ENCODE measurements at places on chromosomes 2 and 18.

GRCh38 chr2:1268034-1268433 is 145.2 kb upstream of the TPO start:
- DNase-seq: no peak

DNA sequence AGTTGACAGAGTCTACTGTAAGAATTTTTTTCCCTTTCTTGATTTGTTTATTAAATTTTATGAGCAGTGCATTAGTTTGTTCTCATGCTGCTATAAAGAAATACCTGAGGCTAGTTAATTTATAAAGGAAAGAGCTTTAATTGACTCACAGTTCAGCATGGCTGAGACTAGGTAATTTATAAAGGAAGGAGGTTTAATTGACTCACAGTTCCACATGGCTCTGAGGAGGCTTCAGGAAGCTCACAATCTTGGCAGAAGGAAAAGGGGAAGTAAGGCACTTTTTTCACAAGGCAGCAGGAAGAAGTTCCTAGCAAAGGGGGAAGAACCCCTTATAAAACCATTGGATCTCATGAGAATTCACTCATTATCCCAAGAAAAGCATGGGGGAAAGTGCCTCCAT is 191.4 kb upstream of the VRK2 start:
- DNase-seq: no peak

GRCh38 chr2:17933256-17933655 is 54.8 kb downstream of the KCNS3 start:
- no peak for DNase-seq

DNA sequence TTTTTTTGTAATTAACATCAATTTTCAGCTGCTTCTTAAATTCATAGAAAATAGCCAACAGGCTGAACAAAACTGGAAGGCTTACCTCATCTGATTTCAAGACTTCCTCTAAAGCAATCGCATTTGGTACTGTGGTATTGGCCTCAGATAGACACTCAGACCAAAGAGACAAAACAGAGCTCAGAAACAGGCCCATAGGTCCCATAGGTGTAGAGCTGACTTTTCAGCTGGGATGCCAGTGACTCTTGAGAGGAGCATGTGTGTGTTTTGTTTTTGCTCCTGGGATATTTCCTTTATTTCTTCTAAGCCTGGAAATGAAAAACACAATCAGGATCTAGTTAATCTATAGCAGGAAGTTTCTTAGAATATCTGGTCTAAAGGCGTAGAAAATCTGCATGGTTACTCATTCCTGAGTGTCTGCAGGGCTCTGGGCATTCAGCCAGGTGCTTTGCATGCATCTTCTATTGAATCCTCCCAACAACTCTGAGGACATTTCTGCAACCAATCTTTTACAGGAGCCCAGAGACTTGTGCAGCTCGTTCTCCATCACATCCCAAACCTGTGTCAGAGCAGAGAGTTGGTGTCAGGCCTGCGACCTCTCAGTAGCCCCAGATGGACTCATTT is 190.8 kb downstream of the RTP5 start:
- no peak for DNase-seq

DNA sequence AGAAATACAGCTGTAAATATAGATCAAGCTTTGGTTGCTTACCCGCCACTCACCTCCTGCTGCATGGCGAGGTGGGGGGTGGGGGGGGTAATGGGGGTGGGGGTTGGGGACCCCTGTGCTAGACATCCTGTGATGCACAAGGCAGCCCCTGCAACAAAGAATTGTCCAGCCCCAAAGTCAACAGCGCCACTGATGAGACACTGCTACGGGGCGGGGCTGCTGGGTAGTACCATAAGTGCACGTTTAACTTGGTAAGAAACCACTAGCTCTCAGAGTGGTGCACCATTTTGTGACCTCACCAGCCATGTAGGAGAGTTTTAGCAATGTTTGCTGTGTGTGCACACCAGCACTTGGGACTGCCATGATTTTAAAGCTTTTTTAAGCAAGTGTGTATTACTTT is 40.3 kb downstream of the SNORC start:
- DNase-seq: no peak

DNA sequence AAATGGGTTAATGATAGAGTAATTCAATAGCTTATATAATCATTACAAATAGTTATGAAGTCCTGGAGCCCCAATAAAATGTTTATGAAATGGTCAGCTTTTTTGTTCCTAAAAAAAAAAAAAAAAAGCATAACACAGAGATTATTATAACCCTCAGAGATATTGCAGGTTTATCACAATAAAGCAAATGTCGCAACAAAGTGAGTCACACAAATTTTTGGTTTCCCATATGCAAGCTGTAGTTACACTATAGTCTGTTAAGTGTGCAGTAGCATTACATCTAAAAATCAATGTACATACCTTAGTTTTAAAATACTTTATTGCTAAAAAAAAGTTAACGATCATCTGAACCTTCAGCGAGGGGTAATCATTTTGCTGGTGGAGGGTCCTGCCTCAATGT is 20.0 kb downstream of the WDFY1 start:
- no peak for DNase-seq

GRCh38 chr2:38997781-38998180 is 108.1 kb downstream of the ARHGEF33 start:
- DNase-seq: no peak

DNA sequence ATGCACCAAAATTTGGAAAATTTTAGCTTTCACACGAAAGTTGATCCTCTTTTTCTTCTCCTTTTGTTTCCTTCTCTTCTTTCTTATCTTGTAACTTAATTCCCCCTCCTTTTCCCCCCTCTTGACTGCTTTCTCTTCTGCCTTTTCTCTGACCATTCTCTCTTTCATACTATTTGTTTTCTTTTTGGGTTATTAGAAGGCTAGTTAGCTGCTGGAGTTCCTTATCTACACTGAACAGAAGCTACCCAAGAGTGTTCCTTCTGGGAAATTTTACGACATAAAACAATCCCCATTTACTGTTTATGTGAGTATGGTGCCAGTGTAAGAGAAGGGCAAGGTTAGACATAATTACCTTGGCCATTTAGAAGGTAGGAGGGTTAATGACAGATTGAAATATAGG is 218.4 kb upstream of the DTNA start:
- DNase-seq: no peak

DNA sequence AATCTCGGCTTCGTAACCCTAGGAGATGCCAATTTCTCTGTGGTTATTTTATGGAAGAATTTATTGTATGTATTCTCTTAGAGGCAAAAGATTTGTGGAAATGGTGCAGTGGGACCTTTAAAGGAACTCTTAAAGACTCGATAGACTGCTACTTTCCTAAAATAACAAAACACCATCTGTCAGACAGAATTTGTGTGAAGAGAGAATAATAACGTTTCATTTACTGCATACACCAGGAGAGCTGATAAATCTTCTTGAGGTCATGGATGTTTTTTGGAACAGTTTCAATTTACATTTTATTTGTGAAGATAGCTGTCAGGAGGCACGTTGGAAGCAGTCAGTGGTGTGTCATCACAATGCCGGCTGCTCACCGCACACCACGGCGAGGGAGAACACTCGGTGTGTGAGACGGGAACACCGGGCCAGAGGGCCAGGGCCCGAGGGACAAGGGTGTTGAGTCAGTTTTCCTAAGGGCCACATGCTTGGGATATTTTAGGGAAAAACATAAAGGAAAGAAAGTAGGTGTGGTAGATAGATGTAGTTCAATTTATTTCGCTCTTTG is 1681.0 kb upstream of the DDX18 start:
- no peak for DNase-seq

DNA sequence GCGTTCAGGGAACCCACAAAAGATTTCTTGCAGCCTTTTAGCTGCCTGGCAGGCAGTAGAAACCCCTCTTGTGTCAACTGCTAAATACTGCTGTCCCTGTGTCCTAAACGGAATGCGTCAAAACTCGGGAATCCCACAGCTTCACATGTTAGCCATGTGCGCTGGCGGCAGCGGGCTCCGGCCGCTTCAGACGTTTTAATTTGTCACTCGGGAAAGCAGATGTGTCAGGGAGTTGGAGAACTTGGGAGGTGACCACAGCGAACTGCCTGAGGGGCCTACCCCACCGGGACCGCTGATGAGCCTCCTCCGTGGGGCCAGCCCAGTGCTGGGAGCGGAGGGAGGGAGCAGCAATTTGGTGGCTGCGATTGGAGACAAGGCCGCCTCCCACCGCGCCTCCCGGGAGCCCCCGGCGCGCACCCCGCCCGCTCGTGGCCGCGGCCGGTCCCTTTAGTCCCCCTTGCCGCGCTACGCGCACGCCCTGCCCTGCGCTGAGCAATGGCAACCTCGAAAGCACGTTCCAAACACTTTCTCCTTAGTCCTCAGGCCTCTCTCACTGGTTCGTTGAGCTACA is 146.1 kb upstream of the SATB2 start:
- DNase-seq: no peak

DNA sequence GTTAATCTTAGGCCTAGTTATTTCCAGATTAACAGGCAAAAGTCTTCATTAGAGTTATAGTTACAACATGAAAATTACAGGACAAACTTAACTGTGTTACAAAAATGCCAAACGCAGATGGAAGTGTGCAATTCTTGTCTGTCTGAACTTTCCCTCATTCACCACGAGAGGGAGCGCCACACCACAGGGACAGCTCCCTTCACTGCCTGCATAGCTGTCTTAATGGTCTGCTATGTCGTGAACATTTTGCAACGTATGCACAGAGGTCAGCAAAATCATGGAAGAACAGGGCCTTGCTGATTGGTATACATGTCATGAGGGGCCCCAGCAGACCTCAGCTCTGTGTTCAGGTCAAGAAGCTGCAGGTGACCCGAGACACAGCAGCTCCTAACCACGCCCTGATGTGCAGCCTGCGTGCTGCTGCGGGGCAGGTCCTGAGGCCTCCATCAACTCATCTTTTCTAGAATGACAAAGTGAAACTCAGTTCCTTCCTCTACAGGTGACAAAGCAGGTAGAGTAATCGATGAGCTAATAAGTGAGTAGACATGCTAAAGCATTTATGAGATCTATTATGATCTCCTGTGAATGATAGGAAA is 78.8 kb upstream of the ATP8B1 start:
- DNase-seq: no peak

DNA sequence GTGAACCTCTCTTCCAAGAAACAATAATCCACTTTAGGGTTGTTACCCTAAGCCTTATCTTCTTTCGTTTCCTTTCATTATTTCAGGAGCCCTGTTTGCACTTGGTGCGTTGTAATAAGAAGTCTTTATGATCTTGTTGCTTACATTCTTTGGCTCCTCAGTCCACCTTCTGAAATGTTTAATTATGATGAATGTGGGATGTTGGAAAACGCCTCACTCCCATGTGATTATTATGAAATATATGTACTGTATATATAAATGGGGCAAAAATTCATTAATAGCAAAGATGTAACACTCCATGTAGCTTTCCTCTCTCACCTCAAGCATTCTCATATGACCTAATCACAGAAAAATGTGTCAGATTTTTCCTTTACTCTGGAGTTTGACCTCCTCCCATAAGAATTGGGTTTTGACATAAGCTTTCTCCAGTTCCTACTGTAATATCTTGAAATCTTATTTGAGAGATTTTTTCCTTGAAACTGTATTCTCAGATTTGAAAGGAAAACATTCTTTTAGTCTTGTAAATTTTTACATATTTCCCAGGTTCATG is 397.2 kb upstream of the FANCL start:
- no peak for DNase-seq

- no peak for DNase-seq
These were observed 217.7 kb downstream of the LRRTM1 start for GRCh38 chr2:80086831-80087230.

- DNase-seq: no peak
These were observed 53.9 kb downstream of the NGEF start for GRCh38 chr2:232959139-232959538.

GRCh38 chr2:75634945-75635344 is 11.6 kb upstream of the MRPL19 start:
- no peak for DNase-seq

DNA sequence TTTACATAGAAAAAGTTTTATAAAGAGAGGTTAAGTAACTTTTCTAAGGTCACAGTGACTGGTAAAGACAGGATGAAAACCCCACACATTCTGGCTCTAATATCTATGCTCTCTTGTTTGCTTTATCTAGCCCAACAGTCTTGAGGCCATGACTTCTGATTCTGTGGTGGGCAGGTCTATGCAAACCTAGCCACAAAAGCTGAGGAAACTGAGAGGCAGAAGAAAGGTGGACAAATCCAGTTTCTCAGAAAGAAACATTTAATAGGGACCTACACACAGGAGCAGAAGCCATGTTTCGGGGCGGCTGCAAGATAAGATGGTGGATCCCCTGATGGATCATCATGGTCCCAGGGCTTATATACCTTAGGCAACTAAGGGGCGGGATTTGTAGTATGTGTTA is 21.8 kb downstream of the HSPD1 start:
- DNase-seq: no peak

DNA sequence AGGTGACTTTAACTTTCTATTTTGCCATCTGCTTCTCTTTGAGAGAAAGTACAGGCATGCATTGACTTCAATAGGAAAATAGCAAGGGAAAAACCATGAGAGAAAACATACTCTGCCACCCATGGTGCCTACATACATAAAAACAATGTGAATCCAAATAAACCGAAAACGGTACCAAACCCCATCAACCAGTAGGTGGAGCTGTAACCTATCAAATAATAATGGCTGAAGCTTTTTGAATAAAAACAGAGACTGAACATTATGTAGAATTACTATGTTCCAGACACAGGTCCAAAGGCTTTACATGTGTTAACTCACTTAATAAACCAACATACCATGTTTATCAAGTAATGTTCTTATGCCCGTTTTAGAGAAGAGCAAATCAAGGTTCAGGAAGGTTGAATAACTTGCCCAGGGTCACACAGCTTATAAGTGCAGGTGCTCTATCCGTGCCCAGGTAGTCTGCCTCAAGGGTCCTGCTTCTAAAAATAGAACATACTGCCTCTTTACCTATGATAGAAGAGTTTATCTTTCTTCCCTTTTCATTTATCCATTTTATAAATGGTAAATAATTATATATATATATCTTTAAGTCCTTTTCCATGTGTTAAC is 293.9 kb upstream of the SYT4 start:
- no peak for DNase-seq

DNA sequence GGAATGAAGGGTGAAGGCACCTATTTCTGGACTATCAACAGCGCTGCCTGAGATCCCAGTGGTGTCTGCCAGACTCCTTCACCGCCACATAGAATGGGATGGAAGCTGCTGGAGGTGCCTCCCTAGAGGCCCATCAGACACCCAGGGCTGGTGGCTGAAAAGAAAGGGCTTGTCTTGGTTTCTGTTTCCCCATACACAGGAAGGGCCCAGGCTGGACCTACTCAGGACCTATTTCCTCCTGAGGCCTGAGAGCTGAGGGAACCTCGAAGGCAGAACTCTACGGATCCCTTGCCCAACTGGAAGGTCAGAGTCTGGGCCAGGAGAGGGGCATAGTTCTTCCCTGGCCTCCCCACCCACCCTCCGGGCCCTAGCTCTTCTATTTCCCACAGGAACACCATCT is 2.9 kb upstream of the CLEC4F start:
- no peak for DNase-seq

- no peak for DNase-seq
These were observed 110.8 kb upstream of the TRIB2 start for GRCh38 chr2:12605936-12606335.
